Stimulated activated CD4-positive, alpha-beta T cell treated with anti-CD3 and anti-CD28 coated beads, TNF-alpha, amount 100 ng/mL, for 4 hours (primary cell): ENCODE measurements at places on chromosomes 2 and 18.

GRCh38 chr2:209322905-209323512, 100.8 kb upstream of the MAP2 start:
- no peak for DNase-seq

GRCh38 chr2:30978044-30978443, 160.2 kb downstream of the GALNT14 start:
- DNase-seq: no peak

GRCh38 chr18:31241900-31242409, 76.0 kb upstream of the DSG1 start:
- DNase-seq: no peak

- no peak for DNase-seq
These were observed 20.2 kb downstream of the CHST10 start for GRCh38 chr2:100397118-100397860.

GRCh38 chr2:215845839-215846586, 167.3 kb downstream of the MREG start:
- DNase-seq: no peak

DNA sequence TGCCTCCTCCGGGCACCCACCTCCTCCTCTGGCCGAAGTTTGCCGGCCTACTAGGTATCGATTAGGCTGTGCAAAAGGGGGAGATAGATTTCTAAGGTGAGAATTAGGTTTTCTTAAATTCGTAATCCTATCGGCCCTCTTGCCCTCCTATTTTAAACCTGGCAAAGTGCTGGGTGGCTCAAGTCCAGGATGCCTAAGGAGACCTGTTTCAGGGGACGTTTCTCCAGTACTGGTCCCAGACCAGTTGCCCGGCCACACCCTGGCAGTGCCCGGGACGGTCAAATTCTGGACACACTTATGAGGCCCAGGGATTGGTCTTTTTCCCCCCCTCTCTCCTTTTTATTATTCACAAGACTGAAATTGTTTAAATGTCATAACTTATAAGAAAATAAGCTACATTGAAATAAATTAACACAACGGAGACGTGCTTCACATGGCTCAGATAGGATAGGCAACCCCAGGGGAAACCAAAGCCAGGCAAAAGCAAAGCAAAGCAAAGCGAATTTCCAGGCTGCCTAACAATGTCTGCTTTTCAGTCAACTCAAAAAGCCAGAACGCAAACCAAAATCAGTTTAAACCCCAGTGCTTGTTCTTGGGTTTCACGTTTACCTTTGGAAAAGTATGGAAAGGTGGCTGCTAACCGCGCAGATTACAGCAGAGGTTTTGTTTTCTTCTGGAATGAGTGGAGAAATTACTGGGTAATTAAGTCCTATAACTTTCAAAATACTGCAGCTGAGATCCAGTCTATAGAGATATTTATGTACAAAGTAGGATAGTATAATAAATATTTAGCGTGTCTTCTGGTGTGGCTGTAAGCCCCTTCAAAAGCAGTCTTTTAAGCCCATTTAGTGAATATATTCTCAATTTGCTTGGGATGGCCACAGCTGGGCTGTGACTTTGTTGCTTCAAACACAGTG, 3.0 kb downstream of the GBX2 start:
- no peak for DNase-seq

DNA sequence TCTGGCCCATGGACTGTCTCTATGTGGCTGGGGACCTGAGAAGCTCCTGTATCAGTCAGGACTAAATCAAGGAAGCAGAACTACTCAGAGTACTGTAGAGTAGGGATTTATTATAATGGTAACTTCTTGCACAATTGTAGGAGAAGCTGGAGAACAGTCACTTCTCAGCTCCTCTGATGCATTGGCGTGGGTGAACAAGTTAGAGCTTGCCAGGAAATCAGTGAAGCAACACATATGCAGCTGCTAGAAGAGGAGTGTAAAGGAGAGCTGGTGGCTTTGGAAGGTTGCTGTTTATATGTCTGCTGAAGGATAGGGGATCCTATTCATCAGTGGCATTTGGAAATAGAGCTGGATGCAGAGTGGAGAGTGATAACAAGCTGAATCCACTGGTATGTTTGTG, 215.5 kb upstream of the CWC22 start:
- no peak for DNase-seq
